GM12892 (cell line): ENCODE measurements at places on chromosomes 7 and 10.

DNA sequence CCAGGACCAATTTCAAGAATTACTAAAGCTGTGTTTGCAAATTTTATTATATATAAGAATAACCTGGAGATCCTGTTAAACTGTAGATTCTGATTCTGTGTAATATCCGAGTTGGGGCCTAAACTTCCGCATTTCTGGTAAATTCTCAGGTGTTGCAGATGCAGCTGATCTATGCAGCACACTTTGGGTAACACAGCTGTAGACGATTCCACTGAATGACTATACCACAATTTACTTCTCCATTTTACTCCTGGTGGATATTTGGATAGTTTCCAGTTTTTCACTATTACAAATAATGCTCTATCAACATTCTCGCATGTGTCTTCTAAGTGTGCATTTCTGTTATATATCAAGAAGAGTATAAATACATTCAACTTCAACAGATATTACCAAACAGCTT, 7.5 kb downstream of the GDI2 start:
- no peak for DNase-seq

DNA sequence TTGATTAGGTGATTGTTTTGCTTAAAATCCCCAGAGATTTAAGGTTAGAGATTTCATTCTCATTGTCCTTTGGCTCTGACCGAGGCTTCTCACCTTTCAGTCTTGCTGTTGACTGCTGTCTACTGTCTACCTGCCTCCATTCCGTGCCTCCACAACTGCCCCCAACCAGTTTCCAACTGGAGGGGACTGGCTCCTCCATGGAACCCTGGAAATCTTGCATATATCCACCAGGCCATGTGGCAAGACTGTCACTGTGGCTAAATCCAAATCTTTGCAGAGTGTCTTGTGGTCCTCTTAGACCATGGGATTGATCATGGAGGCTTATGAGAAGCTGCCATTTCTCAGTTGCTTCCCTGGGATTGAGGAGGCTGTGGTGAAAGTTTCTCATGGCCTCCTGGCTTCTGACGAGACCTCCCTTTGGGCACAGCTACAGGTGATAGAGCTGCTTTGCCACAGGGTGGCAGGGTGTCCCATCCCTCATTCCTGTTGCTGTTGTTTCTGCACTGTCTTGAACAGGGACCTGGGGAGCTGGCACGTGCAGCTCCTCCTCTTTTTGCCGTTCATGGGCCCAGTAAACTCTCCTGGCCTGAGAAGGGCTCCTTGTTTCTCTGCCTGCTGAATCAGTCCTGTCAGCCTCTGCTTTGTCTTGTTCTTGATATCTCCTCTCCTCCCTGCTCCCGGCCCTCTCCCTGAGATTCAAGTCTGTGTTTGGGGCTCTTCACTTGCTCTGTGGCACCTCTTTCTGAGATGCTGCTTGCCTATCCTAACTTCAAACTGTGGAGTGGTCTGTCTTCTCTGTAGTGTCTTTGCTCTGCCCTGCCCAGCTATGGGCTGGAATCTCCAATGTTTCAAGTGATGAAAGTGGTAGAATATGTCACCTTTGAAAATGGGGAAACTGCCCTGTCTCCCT, 63.6 kb upstream of the IGFBP3 start:
- no peak for DNase-seq

- DNase-seq = no peak
Measured at GRCh38 chr10:109823196-109823595, 100.1 kb downstream of the XPNPEP1 start.

DNA sequence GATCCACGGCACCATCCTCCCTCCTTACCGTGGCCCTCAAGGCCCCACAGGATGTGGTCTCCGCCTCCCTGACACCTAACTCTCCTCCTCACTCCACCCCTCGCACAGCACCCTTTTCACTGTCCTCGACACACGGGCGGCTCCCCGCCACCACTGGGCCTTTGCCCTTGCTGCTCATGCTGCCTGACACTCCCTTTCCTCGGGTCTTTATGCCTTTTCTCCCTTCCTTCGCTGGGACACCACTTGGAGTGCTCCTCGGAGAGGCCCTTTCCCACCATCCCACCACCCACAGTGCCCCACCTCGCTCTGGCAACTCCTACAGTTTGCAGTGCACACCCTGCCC, 7.9 kb upstream of the INMT start:
- DNase-seq = no peak

GRCh38 chr10:88149906-88150305, 286.5 kb downstream of the PTEN start:
- no peak for DNase-seq

DNA sequence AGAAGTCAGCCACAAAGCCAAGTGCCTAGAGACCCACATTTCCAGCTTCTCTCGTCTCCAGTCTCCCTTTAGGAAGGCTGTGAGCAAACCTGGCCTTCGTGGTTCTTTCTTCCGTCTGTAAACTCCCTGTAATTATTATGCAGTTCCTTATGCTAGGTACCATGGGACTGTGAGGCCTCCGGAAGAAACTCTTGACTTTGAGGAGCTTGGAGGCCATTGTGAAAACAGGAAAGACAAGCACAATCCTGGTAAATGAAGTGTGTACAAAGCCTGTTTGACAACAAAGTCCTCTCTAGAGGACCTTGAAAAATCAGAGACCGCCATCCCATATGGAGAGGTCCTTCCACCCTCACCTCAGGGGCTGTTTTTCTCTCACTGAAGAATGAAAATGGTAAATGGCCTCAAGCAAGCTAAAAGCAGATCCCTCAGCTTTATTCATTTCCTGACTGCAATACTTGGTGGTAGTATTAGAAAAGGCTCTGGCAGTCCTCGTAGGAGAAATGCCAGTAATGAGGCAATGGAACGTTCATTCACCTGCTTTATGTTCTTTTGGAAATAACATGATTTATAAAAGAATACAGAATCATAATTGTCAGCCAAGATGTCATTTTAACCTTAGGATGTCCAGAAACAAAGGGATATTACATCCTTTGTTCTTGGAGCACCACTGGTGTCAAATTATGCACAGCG, 926.4 kb downstream of the LRMDA start:
- DNase-seq = no peak

GRCh38 chr10:131214521-131215244, 96.8 kb downstream of the TCERG1L start:
- DNase-seq = no peak

GRCh38 chr10:124949543-124949942, 7.6 kb downstream of the ZRANB1 start:
- DNase-seq = no peak

- DNase-seq = no peak
Measured at GRCh38 chr10:25261558-25261957, 86.8 kb downstream of the GPR158 start.
